SJCRH30 (cell line): ENCODE measurements at places on chromosomes 4 and X. TPM values are rescaled to one million over a fixed set of nuclear protein-coding genes. Genes with fewer than 3 reads are reported as not detected.
A peak's percentile ranks its signal among the peaks of the same experiment; 100 is the strongest.

Gene SPANXB1
- total RNA-seq: not detected in 2 replicates

Gene ABCG2
- 0.12 and 0.35 TPM in 2 replicates for total RNA-seq

- DNase-seq: no peak
Measured at GRCh38 chr4:43411226-43411625, 518.7 kb downstream of the GRXCR1 start.

Gene ARX
- not detected in 2 replicates for total RNA-seq

- no peak for DNase-seq
Measured at GRCh38 chrX:153029875-153030274, 26.4 kb upstream of the PNMA3 start.

- DNase-seq: no peak
Measured at GRCh38 chr4:78764498-78764961, 11.6 kb upstream of the BMP2K start.

Gene ARHGEF38
- total RNA-seq: not detected in 2 replicates

Gene TMEM35A
- 0.10 and 0.13 TPM in 2 replicates for total RNA-seq

Gene OPN1MW2
- not detected in 2 replicates for total RNA-seq

- peak; percentile 77 for DNase-seq
Measured at GRCh38 chrX:5852941-5853340, 375.7 kb downstream of the NLGN4X start.

DNA sequence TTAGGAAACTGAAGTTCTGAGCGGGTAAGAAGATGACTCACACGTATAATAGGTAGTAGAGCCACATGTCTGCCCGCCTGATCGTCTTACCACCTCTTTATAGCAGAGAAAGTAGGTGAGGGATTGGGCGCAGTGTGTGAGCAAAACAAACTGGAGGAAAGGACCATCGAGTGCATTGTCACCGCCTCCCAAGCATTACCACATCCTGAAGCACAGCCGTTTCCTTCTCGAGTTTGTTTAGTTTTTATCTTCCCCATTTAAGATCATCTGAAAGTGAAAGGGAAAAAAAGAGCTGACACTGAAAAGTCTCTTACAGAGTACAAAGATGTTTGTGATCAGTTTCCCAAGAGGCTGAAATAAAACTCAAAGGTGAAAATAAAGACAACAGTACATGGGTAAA lies 14.8 kb downstream of the PDK3 start:
- no peak for DNase-seq

Gene SSX2
- not detected in 2 replicates for total RNA-seq

- no peak for DNase-seq
Measured at GRCh38 chrX:111443946-111444345, 32.0 kb upstream of the DCX start.

GRCh38 chr4:113998531-113998930 lies 19.1 kb upstream of the ARSJ start:
- no peak for DNase-seq

DNA sequence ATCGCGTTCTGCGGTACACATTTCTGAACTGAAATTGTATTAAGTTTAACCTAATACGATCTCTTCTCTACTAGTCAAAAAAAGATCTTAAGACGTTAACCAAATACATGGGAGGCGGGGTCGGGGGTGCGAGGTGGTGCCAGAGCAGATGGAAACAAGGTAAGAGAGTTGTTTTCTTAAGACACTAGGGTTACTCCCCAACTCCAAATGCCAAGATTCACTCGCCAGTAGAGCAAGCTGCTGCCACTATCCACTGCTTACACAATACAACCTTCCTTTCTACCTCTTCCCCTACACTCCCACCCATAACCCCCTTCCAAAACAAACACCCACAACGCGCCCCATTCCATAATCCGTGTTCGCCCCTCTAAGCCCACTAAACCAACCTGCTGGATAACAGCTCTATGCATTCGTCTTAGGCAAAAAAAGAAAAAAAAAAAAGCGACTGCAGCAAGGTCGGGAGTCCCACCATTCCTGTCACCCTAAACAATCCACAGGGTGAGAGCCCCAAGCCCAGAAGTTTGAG lies 1.3 kb downstream of the LCORL start:
- no peak for DNase-seq

- no peak for DNase-seq
Measured at GRCh38 chr4:47427935-47428334, 35.6 kb downstream of the COMMD8 start.

- DNase-seq: no peak
Measured at GRCh38 chrX:128078545-128078944, 26.3 kb upstream of the ACTRT1 start.

Gene STBD1
- 2.4 and 2.8 TPM in 2 replicates for total RNA-seq

DNA sequence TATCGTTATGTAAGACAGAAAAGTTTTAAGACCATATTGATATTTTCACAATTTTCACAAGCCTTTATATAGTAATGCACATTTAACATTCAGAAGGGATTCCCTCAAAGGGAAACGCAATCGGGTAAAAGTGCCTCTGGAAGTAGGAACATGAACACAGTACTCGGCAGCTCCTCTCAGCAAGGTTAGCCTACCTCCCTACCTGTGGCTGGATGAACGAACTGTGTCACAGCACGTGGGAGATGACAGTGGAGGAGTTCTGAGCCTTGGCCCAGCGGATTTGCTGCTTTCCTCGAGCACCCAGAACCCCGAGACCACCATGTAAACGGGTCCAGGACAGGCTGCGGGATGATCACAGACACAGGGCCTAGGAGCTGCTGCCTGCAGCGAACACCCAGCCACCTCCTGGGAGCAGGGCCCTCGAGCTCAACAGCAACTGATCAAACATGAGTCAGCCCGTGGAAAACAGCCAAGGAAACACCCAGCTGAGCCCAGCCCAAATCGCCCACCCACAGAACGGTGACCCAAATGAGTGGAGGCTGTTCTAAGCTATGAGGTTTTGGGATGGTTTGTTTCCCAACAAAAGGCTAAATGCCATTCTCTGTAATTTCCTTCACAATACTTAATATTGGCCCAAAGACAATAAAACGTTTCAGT lies 30.4 kb downstream of the FAT1 start:
- DNase-seq: peak; percentile 79

- DNase-seq: no peak
Measured at GRCh38 chr4:74368596-74368995, 3.7 kb downstream of the EREG start.

DNA sequence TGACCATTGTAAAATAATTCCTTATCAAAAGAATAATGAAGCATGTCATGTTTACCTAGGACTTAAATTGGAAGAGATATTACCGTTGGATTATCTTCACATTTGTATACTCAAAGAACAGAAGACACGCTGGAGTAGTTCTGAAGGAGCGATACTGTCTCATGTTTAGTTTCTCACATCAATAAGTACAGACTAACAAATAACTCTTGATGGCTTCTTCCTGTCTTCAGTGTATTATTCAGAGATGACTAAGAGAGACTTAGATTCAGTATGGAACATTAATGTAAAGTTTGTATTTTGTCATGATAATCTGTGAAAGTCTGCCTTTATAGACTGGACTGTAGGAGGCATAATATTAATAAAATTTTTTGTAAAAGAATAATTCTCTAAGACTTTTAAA lies 72.7 kb downstream of the SPRY1 start:
- no peak for DNase-seq

- DNase-seq: no peak
Measured at GRCh38 chr4:836003-836511, 10.1 kb upstream of the CPLX1 start.

- peak; percentile 48 for DNase-seq
Measured at GRCh38 chr4:89598602-89599001, 238.4 kb downstream of the SNCA start.

DNA sequence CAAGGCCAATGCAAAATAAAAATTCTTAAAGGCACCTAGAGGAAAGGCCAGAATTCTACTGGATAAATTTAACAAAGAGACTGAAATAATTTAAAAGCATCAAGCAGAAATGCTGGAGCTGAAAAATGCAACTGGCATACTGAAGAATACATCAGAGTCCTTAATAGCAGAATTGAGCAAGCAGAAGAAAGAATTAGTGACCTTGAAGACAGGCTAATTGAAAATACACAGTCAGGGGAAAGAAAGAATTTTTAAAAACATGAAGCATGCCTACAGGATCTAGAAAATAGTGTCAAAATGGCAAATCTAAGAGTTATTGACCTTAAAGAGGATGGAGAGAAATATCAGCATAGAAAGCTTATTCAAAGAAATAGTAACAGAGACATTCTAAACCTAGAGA lies 371.7 kb downstream of the KLHL13 start:
- DNase-seq: no peak

DNA sequence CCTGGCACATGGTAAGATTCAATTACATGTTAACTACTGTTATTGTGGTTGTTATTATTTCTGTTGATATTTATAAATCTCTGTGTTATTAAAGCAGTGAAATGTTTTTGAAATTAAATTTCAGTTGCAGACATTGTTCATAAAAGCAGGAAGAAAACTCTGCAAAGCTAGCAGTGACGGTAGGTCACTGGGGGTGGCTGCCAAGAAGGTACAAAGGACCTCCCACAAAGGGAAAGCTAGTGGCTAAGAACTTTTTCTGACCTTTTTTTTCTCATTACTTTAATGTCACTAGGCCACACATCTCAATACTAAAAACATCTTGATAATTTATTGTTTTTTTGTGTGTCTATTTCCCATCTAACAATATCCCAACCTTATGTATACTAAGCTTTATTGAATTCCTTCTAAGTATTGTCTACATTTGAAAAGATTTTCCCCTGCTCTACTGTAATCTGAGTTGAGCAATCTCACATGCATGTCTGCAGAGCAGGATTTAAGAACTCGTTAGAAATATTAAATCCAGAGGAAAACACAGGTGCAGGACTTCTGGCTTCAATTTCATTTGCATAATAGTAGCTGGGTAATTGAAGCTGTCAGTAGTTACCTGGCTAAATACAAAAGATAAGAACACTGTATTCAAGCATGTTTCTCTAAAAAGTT lies 197.3 kb downstream of the CFAP299 start:
- DNase-seq: no peak

- DNase-seq: no peak
Measured at GRCh38 chr4:15670576-15670975, 11.1 kb upstream of the FAM200B start.

Gene ATP11C
- 47.4 and 48.2 TPM in 2 replicates for total RNA-seq

- DNase-seq: no peak
Measured at GRCh38 chrX:11739776-11740175, 18.3 kb upstream of the MSL3 start.

- peak; percentile 60 for DNase-seq
Measured at GRCh38 chr4:55768291-55768690, 51.3 kb upstream of the EXOC1L start.

DNA sequence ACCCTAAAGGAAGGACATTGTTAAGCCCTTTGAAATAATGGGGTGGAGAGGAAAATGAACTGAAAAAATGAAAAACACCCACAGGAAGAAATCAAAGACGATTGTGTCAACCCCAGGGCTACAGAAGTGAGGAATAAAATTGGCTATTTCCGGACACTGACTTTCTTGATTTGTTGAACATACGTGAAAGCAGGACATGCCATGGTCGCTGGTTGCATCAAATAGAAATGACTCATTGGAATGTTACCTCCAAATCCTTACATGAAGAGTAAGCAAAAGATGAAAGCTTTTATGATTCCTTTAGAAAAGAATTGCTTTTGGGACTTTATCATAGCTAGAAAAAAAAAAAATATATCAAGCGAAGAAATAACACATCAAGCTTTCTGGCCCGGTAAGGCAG lies 75.3 kb downstream of the DCUN1D4 start:
- no peak for DNase-seq

Gene WDFY3
- 134 and 155 TPM in 2 replicates for total RNA-seq

GRCh38 chr4:39305912-39306677 lies 60.1 kb downstream of the RFC1 start:
- DNase-seq: no peak

Gene FREM3
- total RNA-seq: not detected in 2 replicates

GRCh38 chr4:27844376-27844775 lies 983.7 kb downstream of the STIM2 start:
- no peak for DNase-seq

DNA sequence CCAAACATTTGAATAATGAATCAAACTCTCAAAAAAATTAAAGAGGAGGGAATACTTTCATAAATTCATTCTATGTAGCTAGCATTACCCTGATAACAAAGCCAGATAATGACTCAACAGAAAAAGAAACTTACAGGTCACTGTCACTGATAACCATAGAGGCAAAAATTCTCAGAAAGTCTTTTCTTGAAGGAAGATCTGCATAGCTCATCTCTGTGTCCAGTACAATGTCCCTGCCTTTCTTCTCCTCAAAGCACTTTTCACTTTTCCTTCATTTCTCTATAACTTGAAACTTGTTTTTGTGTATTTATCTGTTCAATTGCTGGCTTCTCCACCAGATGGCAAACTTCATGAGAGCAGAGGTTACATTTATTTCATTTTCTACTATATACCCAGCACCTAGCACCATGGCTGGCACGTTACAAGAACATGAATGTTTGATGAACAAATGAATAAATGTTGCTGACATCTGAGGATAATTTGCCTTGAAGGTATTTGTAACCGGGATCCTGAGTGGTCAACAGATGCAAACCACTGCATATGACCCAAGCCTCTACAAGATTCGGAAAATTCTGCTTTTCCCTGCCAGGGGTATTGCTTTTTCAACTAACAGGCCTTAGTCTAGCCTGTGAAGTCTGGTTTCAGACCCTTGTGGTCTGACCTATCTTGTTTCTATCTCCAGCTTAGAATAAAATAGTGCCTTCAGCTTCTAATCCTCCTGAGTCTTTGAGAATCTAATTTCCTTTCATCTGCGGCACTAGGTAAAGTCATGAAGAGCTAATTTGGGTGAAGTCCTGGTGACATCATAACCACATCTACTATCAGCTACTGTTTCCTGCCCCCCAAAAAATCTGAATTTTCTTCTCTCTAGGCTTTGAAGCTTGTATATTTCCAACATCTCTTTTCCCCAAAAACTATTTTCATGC lies 52.5 kb upstream of the ANTXR2 start:
- peak; percentile 36 for DNase-seq

Gene RPS6KA6
- 7.7 and 7.9 TPM in 2 replicates for total RNA-seq
